ENCODE measurements at places on chromosomes 13 and 19.

GRCh38 chr13:23433171-23434153 is at the start of gene SACS:
Gene SACS, minus strand, starts transcription at chr13:23433702. Its CDS starts 22,463 bp downstream, at chr13:23411239.
- no peak for DNase-seq

GRCh38 chr13:28750187-28751045 is 31.6 kb upstream of the SLC46A3 start:
- DNase-seq: no peak

DNA sequence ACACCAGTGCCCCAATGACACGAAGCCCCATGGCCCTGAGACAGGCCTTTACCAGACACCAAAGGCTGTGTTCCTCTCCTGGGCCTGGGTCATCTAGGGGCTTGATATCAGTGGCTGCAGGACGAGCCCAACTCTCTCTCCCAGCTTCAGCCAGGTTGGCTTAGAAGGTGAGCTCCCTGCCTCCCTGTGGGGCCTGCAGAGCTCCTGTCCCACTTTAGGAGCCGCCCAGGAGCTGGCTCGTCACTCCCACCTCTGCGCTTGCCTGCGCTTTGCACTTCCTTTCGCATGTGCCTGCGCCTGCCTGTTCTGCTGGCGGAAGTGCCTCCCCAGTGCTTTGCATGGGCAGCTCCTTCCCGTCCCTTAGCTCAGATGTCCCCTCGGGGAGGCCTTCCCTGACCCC is 4.9 kb downstream of the CALM3 start:
- DNase-seq: no peak

GRCh38 chr19:2412449-2412848 is 14.9 kb downstream of the TIMM13 start:
- DNase-seq: no peak

- DNase-seq: no peak
These were observed 297.5 kb downstream of the ENOX1 start for GRCh38 chr13:43489233-43489632.
